ENCODE measurements at places on chromosomes 13 and 19.

GRCh38 chr13:79604752-79605151 lies 123.8 kb downstream of the NDFIP2 start:
- DNase-seq = no peak

DNA sequence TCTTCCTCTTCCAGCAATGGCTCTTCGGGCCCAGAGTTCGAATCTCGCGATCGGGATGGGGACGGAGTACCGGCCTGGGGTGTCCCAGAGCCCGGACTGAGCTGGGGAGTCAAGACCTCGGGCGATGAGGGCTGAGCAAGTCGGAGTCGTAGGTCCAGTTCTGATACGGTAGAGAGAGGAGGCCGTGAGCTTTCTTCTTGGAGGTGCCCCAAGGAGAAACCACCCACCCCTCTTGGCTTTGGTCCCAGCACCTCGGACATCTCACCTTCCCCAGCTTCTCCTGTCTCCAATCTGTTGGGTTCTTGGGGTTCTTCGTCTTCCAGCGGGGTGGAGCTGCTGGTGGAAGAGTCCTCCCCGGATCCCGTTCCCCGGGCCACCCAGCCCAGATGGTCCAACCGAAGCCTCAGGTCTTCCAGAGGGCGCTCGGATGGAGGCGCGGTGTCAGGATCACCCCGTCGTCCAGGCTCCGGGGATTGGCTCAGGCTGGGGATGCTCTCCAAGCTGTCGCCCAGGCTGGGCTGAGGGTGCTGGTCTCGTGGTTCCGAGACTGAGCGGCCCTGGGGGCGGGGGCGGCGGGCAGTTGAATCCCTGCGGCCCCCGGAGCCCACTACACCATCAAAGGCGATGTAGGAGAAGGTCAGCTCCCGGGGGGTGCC lies 2.5 kb downstream of the RTN2 start:
- DNase-seq = no peak

DNA sequence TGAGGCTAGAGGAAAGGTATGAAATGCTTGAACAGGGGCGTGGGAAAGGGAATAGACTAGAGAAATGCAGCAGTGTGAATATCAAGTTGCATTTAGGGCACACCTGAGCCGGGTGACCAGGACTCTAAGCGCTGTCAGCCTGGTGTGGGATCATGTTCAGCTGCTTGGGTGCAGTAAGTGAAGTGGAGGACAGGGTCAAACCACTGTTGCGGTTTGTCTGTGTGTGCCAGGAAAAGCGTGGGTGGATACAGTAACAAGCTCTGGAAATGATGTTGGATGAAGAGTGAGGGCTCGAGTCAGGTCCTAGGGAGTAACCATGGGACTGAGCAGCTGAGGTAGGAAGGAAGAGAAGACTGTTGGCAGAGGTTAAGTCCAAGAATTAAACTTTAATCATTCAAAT lies 15.8 kb downstream of the DGKH start:
- no peak for DNase-seq

DNA sequence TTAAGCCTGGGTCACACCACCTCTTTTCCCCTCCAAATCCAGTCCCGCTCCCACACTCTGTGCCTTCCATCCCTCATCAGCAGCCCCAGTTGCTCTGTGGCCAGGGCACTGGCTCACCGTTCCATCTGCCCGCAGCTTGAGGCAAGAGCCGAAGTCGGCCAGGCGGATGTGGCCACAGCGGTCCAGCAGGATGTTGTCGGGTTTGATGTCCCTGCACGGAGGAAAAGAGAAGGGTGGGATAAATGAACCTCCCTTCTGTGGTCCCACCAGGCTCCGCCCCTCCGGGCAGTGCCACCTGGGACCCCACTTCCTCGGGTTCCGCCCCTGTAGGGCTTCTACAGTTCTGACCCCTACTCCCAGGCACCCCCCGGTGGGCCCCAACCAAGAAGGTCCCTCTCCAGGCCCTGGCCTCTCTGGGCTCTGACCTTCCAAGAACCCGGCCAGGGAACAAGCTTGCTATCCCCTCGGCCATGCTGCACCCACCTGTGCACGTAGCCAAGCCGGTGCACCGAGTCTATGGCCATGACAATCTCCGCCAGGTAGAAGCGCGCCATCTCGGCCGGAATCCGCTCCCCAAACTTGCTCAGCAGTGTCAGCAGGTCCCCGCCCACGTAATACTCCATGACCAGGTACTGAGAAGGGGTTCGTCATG lies 4.2 kb downstream of the DMPK start:
- DNase-seq = no peak

DNA sequence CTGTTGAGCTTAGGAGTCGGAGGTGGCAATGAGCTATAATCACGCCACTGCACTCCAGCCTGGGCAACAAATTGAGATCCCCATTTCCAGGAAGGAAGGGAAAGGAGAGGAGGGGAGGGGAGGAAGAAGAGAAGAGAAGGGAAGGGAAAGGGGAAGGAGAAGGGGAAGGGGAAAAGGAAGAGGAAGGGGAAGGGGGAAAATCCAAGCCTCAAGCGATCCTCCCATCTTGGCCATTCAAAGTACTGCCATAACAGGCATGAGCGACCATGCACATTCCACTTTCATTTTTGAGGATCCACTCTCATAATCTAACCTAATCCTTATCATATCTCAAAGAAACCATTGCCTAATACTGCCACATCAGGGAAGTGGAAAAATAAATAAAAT lies 14.9 kb downstream of the ZNF443 start:
- no peak for DNase-seq

DNA sequence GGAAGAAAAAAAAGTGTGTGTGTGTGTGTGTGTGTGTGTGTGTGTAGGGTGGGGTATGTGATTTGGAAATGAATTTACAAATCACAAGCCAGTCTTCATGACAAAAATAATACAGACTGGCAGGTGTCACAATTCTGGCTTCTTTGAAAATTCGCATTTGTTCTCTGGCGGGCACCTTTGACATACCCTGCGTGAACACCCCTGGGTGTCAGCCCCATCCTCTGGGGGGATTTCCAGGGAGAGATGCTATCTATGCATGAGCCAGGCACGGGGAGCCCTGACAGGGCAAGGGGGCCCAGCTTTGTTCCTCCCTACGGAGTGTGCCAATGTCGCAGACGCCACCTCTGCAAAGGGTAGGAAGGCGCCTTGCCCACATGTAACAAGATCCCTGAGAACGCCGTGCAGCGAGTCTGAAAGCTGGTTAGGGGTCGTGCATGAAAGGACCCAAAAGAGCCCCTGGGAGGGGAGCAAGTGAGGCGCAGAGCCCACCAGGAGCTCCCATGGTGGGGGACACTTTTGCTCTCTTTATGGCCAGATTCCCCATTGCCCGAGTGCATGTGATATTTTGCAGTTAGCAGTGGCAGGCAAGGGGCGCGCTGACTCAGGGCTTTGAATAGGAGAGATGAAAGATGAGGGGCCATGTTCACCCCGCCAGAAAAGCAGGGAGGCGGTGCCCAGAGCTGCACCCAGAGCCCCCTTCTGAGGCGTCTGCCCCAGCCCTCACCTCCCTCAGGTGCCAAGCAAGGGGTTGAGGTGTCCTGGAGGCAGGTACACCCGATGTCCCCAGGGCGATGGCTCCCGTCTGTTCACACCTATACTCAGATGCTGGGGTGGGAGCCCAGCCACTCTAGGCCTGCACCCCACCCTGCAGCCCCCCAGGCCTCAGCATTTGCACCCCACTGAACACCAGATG lies 45.3 kb downstream of the KLF2 start:
- DNase-seq = peak; percentile 56

- DNase-seq = no peak
Observed at GRCh38 chr13:65633806-65634205, 1596.3 kb downstream of the PCDH9 start.

- DNase-seq = no peak
Observed at GRCh38 chr19:35904311-35905068, 2.2 kb downstream of the HCST start.

DNA sequence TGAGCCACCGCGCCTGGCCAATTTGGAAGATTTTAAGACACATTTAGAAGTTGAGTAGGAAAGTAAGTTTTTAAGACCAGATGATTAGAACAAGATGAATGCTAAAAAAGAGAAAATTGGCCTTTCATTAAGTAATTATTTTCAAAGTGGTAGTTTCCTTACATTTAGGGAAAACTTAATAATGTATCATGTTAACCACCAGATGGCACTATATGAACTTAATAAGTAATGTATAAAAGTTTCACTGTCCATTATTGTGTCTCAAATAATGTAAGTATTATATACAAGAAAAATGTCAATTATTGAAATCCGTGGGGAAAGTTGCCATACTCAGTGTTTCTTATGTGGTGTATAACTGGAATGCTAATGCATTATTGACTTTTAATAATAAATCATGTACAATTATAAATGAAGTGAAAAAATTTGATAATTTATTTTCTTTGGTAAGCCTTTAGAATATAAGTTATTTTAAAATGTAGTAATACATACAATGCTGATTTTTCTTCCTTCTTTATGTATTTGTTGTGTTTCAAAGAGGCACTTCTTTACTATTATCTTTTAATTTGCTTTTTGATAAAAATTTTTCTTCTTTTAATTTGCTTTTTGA lies 29.2 kb downstream of the COG6 start:
- DNase-seq = no peak

- DNase-seq = no peak
Observed at GRCh38 chr19:42024622-42025111, 30.6 kb upstream of the ATP1A3 start.

DNA sequence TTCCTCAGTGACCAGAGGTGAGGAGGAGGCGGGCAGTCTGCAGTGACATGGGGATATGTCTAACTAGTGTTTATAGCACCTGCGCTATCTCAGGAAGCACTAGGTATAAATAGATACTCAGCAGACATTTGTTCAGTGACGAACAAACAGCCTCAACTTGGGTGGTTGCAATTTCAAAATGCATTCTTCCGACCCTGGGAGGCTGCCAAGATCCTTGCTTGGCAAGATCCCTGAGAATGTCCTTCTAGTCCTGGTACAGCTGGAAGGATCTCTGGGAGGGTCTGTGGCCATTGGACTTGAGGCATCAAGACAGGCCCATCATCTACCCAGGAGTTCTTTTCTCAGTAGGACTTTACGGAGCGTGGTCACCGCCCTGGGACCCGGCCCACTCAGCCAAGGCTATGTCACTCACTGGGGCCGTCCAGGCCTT lies 299.5 kb downstream of the ZNF536 start:
- no peak for DNase-seq

- no peak for DNase-seq
Observed at GRCh38 chr19:46546194-46546896, 50.7 kb upstream of the PNMA8B start.

- DNase-seq = no peak
Observed at GRCh38 chr13:76769271-76769791, 116.9 kb downstream of the KCTD12 start.

- DNase-seq = no peak
Observed at GRCh38 chr13:78084401-78084800, 165.8 kb upstream of the EDNRB start.

GRCh38 chr19:6297202-6297601 lies 17.4 kb upstream of the MLLT1 start:
- DNase-seq = no peak

GRCh38 chr19:50659318-50660087 lies 10.3 kb downstream of the C19orf81 start:
- DNase-seq = no peak

DNA sequence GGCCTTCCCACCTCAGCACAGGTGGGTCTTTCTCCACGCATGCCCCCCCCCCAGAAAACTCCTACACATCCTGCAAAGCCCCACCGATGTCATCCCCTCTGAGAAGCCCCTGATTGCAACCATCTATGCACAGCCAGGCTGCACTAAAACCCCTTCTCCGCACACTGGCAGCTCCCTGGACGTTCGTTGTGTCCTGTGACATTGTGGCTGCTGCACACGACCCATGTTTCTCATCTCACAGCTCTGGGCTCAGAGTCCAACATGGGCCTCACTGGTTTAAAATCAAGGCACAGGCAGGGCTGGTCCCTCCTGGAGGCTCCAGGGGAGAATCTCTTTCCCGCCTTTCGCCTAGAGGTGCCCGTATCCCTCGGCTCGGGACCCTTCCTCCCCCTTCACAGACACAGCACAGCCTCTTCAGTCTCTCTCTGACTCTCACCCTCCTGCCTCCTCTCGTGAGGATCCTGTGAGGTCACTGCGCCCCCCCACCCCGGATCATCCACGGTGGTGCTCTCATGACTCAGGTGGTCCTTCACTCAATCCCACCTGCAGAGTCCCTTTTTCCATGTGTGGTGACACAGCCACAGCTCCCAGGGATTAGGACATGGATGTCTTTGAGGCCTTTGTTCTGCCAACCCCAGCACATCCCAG lies 71.2 kb downstream of the GADD45B start:
- DNase-seq = no peak

DNA sequence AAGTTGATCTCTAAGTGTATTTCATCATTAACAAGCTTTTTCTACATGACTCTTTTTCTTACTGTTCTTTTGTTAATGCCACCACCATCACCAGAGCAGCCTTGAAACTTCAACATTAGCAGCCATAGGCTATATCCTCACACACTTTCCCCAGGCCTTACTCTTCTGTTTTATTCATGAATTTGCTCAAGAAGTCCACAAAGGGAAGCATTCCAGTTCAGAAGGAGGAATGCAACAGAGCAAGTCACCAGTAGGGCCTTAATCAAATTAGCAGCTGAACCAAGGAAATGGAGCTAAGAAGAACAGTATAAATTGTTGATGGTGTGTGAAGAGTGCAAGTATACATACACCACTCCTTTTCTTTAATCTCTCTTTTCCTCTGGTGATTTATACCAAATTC lies 223.1 kb downstream of the NBEA start:
- no peak for DNase-seq

- no peak for DNase-seq
Observed at GRCh38 chr13:113959198-113959597, 14.7 kb downstream of the C13orf46 start.

- no peak for DNase-seq
Observed at GRCh38 chr19:17865364-17866311, 5.9 kb downstream of the RPL18A start.

- no peak for DNase-seq
Observed at GRCh38 chr19:2273356-2274184, 8.4 kb downstream of the PEAK3 start.

- DNase-seq = no peak
Observed at GRCh38 chr13:25971459-25972145, 80.2 kb downstream of the SHISA2 start.

DNA sequence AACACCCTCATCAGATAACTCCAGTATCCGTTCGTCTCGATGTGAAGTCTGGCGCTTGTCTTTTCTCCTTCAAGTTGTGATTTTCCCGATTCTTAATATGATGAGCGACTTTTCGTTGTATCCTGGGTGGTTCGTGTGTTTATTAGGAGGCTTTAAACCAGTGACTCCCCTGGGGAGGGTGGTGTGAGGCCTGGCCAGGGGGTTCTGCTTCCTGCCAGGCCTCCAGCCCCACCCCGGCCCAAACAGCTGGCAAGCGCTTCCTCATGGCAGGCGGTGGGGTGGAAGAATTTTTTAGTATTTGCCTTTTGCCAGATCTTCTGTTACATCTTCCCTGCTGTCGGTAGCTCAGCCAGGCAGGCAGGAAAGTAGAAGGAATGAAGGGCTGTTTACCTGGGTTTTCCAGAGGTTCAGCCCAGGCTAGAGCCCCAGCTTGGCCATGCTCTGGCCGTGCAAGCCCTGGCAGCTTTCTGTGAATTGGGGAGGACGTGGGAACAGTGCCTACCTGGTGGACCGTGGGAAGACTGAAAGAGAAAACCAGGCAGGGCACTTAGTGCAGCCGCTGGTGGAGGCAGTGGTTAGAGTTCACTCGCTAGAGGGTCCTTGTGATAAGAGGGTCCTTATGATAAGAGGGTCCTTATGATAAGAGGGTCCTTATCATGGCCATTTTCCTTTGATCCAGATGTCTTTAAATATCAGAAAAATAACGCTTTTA lies 37.7 kb upstream of the DCUN1D2 start:
- DNase-seq = no peak

- DNase-seq = no peak
Observed at GRCh38 chr13:88464851-88465250, 793.7 kb downstream of the SLITRK5 start.

Measured in stimulated activated CD8-positive, alpha-beta memory T cell treated with anti-CD3 and anti-CD28 coated beads, Interleukin-2, amount 100 ng/mL, for 1 hour (primary cell).